ENCODE measurements at places on chromosomes 1 and 21.

- peak; percentile 22 for DNase-seq
Observed at GRCh38 chr1:208243967-208244916, at the start of gene PLXNA2. Gene PLXNA2, minus strand, starts transcription at chr1:208244384. Its CDS starts 26,462 bp downstream, at chr1:208217922.

- no peak for DNase-seq
Observed at GRCh38 chr1:92915547-92915946, 45.7 kb downstream of the DIPK1A start.

GRCh38 chr1:102853136-102853535, 255.2 kb downstream of the COL11A1 start:
- no peak for DNase-seq

DNA sequence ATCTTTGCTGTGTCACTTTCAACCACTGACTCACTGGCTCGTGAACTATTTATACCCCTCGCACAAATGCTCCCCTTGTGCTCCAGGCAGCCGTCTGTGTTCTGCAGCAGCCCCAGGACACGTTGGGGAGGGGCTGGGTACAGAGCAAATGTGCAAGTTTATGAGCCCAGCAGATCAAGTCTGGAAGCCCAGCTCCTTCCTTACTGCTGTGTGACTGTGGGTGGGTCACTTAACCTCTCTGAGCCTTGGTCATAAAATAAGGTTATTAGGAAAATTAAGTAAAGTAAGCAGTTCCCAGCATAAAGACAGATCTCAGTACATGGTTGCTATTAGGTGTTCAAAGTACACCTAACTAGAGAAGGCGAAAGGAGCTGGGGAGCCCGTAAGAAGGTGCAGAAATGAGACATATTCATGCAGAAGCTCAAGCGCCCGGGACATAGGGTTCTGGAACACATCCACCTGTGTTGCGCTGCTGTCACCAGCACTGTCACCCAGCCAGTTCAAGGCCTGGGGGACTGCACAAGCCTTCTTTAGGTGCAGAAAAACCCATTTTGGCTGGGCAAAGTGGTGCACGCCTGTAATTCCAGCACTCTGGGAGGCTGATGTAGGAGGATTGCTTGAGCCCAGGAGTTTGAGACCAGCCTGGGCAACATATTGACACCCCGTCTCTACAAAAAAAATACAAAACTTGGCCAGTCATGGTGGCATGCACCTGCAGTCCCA, 13.8 kb downstream of the EFHD2 start:
- no peak for DNase-seq

DNA sequence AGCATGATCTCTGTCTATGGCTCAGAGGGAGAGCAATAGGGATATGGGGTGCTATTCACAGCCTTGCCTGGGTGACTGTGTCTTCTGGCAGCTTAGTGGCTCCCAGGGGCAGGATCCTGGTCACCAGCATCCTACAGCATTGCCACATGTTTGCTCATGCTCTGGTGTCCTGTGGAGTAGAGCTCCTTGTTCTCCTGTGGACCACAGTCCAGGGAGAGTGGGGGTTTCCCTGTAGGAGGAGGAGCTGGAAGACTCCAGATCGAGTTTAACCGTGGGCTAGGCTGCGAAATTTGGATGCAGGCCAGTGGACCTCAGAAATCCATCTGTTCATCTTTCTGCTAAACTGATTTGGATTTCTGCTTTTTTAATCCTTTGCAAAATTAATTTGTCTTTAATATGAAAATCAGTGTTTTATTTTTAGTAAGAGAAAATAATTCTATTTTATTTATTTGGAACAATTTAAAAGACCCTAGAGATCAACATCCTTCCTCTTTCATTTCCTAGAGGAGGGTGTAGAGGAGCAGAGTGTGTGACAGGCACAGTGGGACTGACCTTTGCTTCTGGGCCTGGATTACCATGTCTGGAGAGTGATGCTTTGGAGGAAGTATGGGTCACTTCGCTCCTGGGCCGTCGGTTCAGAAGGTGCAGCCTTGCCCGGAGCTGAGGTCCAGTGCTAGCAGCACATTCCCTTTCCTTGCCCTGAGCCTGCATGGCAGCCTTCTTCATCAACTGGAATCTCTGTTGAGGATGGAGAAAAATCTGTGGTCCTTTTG, 17.4 kb downstream of the ADARB1 start:
- DNase-seq: no peak

DNA sequence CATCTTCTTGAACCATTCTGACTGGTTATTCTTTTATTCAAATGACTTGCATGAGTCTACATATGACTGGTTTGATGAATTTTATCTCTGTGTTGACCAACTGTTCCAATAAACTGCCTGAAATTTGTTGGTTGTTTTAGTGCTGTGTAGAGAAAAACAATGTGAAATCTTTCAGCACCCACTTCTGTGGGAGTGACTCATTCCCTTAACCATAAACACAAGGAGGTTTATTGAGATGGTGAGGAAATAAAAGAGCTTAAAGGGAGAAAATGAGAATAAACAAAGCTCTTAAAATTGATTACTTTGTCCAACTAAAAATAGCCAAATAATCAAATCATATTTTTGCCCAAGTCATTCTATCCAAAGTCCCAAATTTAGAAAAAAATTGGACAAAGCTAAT, 341.1 kb downstream of the TGFB2 start:
- no peak for DNase-seq

GRCh38 chr1:168442931-168443330, 100.9 kb downstream of the XCL2 start:
- no peak for DNase-seq

DNA sequence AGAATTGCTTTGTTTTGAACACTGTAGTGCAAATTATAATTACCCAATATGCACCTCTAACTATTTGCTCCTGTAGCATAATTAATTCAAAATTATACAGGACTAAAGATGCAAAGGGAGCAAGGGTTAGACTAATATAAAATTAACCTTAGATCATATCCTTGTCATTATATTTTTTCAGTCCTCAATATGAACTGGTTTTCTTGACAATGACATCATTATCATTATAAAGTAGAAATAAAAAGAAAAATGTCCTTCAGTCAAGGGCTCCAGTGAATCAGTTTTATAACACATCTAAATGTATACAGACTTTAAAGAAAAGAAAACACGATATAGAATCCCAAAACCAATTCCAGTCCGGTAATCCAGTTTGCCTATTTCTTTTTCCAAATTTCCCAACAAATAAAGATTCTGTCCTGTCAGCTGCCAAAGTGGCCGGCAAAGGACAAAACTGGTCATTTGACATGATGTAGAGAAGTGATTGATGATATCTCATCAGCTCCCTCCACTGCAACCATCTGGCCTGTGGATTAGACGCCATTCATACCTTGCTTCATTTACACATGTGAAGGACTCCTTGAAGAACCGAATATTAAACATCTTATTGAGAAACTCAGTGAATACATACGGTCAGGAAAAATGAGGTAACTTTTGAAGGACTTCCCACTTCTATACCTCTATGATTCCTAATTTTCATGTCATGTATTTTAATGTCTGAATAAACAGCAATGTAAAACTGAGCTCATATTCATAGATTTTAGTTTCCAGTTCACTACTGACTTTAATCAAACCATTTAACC, 15.5 kb downstream of the DPYD start:
- DNase-seq: no peak

DNA sequence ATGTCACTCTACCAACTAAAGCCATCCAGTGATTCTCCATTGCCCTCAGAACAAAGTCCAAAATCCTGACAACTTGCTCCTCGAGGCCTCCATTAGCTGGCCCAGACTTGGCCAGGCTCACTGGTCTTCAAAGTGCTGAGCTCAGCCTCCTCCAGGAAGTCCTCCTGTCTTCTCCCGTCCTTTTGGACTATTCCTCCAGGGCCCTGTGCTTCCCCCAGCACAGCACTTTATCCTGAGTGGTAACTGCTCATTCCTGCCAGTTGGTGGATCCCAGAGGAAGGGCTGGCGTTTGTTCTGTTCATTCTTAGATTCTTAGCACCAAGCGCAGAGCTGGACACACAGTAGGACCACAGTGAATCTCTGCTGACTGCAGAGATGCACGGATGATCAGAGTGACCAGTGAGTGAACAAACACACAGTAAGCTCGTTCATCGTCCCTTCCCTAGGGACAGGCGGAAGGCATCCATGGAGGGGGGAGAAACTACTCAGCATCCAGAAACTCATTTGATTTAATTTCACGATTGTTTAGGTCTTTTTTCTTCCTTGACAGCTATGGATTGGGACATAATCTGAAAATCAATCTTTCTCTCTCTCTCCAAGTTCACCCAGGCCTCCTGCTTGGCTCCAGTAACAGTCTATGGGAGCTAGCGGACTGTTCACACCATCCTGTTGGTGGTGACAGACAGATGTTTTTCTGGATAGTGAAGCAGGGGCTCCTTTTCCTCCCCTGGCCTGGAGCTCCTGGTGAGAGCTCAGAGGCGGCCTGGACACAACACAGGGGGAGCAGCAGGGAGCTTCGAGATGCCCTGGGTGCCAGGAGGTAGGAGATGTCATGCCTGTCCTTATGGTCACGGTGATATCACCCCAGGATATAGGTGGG, 180.2 kb downstream of the PTPRU start:
- DNase-seq: no peak

GRCh38 chr21:35139382-35139715, 90.2 kb upstream of the RUNX1 start:
- no peak for DNase-seq

GRCh38 chr1:36224537-36225282, 467 bp downstream of the THRAP3 start:
- no peak for DNase-seq

DNA sequence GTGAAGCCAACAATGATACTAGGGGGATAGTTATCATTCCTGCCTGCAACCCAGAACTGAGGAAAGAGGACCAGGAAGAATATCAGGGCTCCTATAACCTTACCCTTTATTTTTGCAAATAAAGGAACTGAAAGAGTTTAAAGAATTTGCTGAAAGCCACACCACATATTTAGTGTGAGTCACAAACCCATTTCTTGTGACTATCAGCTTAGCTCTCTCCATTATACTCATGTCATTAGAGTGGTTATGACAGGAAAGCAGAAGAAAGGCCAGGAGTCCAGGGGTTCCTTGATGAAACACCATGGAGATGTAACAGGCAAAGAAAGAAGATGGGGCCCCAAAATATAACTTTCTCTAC, 141.1 kb upstream of the SAMSN1 start:
- DNase-seq: no peak

GRCh38 chr1:244296447-244296846, 155.3 kb downstream of the ADSS2 start:
- DNase-seq: no peak

DNA sequence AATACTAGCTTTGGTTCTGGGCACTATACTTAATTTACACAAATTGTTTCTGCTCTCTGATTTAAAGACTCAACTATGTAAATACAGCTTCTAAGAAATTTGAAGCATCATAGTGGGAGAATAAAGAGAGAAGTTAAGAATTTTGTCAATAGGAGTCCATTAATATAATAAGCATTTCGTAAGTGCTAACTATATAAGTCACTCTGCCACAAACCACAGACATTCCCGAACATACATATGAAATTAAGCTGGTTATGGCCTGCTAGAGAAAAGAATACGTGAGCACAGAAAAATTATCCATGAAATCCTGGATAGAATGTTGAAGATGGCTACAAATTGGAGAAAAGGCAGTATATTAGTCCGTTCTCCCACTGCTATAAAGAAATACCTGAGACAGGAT, 526.2 kb downstream of the MRPL39 start:
- DNase-seq: no peak

- DNase-seq: no peak
Observed at GRCh38 chr21:45359451-45360217, 45.3 kb upstream of the COL18A1 start.

DNA sequence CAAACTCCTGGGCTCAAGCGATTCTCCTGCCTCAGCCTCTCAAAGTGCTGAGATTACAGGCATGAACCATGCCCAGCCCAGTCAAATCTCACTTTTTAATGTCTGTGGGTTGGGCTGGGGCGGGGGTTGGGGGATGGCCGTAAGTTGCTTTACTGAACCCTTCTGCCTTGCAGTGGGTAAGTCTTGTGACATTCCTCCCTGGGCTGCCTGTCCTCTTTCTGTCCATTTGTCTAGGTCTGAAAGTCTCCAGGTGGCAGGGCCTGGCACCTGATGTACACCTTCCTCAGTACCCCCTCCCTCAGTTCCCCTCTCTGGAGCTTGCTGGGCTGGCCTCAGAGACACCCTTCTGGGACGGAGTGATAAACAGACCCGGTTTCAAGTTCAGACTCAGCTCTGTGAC, 13.3 kb downstream of the ZNF362 start:
- no peak for DNase-seq

- DNase-seq: no peak
Observed at GRCh38 chr1:226606311-226607267, 58.0 kb downstream of the STUM start.

- DNase-seq: no peak
Observed at GRCh38 chr21:34579411-34579810, 35.5 kb downstream of the RCAN1 start.

DNA sequence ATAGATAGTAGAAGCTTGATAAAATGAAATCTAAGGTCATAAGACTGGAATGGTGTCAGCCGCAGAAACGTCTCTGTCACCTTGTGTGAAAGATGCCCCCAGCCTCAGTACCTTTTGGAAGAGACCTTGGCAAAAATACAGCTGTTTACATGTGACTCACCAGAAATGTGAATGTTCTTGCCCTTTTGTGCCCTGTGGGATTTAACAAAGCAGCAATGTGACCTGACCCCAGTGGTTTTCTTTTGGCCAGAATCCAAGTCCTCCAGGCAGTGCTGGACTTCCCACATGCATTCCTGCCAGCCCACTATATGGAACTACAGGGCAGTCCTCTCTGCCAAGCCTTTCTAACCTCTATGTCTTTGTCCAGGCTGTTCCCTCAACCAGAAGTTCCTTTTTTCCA, 27.2 kb upstream of the LRRC8C start:
- no peak for DNase-seq

DNA sequence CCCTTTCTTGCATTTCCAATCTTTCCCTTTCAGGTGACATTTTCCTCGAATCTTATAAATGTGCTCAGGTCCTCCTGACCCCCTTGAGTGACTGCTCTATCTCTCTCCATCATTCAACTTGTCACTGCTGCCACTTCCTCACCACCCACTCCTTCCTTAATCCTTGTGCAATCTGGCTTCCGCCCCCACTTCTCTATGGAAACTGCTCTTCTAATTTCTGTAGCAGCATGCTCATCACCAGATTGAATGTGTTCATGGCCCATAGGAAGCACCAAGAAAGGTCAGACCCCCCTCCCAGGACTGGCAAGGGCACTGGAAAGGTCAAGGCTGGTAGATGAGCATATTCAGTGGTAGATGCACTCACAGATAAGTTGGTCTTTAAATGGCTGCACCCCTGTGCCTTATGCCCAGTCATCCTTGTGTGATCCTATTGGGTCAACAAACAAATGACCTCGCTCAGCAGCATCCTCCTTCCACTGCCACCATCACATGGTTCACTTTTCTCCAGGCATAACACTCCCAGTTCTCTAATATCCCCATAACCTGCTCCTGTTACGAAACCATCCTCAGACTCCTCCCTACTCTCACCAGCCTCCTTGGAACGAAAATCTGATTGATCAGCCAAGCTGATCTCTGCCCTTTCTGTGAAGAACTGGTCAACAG, 288.5 kb upstream of the POU3F1 start:
- no peak for DNase-seq
